ENCODE measurements at places on chromosomes 7 and 10.

GRCh38 chr10:46232666-46233065 is 54.1 kb upstream of the ANTXRL start:
- DNase-seq = no peak

DNA sequence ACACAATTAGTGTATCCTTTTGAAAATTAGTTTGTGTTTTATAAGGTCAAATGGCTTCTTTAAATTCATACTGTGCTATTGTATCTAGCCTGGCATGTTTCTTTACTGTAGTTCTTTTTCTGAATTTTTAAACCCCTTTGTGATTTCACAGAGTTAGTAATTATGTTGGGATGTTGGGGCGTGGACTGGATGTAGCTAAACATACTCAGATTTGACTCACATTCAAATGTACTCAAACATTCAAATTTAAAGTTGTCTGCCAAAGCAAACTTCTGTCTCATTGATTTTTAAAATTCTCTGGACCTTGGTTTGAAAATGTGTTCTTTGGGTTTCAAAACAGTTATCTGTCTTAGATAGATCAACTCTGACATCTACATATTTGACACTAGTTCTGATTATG is 7.2 kb upstream of the NRP1 start:
- DNase-seq = no peak

- no peak for DNase-seq
Observed at GRCh38 chr10:33715303-33715975, 381.0 kb upstream of the NRP1 start.

DNA sequence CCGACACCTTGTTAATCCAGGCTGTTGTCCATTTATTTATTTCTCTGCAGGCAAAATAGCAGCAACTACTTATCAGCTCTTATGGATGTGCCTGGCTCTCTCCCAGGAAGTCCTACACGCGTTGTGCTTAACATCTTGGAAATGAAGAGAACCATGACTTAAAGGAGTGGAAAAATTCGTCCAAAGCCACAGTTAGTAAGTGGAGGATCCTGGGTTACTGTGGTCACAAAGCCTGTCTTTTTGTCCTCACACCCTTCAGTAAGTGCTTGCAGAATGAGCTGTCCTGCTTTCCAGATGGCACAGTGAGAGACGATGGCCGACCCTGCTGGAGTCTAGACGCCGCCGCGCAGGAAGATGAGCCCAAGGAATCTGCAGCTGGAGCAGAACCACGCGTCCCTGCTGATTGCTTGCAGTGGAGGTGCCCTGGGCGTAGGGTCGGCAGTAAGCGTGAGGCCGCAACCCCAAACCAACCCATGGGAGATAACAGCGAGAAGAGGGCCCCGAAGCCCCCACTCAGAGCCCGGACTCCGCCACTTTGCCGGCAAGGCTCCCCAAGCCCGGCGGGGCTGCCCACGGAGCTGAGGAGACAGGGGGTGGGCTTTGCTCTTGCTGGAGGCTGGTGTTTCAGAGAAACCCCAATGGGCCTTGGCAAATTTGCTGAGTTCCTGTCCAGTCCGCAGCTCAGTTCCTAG is 178.6 kb downstream of the CXCL12 start:
- DNase-seq = no peak

- DNase-seq = no peak
Observed at GRCh38 chr7:35969066-35969465, 168.2 kb downstream of the SEPTIN7 start.

- no peak for DNase-seq
Observed at GRCh38 chr10:109977382-109977806, 30.4 kb upstream of the ADD3 start.

Measured in stimulated activated CD4-positive, alpha-beta T cell treated with anti-CD3 and anti-CD28 coated beads, Interleukin-12 subunit alpha, Interleukin-12 subunit beta, amount 100 ng/mL, for 24 hours (primary cell).